ENCODE measurements at places on chromosomes 3 and 15. TPM values are rescaled to one million over a fixed set of nuclear protein-coding genes. Genes with fewer than 3 reads are reported as not detected.
A peak's percentile ranks its signal among the peaks of the same experiment; 100 is the strongest.

DNA sequence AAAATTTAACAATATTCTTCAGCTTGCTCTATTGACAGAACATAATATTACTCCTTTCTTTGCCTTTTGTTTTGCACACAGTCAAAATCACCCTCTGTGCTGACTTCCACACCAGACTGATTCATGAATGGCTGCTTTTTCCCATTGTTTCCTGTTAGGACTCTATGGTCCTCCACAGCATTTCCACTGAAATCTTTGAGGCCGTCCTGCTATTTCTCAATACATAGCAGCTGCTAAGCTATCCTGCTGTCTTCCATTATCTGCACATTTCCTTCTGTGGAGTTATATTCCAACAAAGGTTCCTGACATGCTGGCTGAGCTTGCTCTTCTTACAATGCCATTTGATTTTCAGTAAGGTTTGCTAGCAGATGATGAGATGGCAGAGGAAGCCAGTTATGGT is 153.3 kb downstream of the EPHA3 start:
- no peak for DNase-seq

GRCh38 chr3:70815817-70816216 is 503.4 kb upstream of the MDFIC2 start:
- no peak for DNase-seq

- DNase-seq, result no peak
These were observed 24.4 kb upstream of the COPG1 start for GRCh38 chr3:129224984-129225393.

DNA sequence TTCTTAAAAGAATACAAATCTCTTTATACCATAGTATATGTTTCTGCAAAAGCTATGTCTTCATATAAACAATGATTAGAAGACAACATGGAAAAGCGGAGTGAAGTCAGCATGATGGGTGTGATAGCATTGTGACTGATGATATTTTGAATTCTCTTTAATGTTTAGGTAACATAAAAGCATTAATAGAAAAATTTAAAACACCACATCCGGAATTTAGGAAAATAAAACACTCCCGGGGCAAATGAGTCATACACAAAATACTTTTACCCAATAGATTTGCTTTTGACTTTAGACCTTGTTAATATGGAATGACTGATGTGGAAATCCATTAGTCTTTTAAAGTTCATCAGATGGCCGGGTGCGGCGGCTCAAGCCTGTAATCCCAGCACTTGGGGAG is 134.7 kb downstream of the P3H2 start:
- no peak for DNase-seq

Gene FANCD2OS
- not detected for total RNA-seq

DNA sequence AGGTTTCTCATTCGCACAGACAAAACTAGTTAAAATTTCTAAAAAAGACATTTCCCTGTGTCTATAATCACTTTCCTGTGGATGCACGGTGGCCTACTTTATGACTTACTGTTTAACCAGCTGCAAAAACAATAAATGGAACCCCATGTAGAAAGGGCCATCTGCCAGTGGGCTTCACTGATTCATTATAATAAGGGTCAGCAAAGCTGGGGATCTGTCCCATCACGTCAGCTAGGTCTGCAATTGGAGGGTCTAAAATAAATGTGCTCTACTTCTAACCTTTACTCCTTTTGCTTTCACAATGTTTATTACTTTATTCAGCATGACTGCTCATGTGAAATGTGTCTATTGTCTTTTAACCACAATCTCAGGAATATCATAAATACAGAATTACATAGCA is 43.1 kb upstream of the NMD3 start:
- no peak for DNase-seq

GRCh38 chr15:69763831-69764230 is 311.2 kb downstream of the RPLP1 start:
- no peak for DNase-seq

DNA sequence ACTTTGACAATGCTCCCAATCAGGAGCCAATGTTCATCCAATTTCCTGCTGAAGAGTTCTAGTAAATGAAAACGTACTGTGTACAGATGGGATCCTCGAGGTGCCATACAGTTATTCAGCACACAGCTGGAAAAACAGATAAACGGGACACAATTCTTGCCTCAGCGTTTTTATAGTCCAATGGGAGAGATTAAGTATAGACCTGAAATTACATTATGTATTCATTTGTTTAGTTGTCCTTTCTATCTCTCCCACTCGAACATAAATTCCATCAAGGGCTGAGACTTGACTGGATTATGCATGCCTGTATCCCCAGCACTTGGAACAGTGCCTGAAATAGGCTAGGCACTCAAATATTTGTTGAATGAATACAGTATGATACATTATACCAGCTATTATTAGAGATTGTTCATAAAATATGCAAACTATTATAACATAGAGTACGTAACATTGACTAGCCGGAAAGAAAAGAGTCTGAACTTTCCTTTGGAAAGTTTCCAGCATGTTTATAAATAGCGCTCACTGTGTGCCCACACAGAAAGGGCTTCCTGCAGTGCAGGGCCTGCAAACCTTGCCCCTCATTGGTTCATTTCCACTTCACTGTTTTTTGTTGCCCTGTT is 27.4 kb upstream of the SNTN start:
- peak; percentile 8 for DNase-seq

DNA sequence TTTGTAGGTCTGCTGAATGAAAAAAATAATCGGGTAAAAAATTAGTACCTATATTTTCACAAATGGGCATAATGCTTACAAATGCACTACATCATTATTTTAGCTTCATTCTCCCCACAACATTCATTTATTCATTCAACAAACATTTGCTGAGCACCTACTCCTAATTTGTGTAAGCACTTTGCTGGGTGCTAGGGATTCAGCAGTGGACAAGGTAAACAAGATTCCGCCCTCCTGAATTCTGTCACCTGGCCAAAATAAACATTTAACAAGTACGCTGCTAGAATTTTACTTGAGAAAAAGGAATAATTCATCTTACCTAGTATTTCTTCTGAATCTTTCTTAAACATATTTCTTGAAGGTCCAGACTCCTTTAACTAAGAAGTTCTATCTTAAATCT is 72.1 kb downstream of the TIGIT start:
- no peak for DNase-seq

DNA sequence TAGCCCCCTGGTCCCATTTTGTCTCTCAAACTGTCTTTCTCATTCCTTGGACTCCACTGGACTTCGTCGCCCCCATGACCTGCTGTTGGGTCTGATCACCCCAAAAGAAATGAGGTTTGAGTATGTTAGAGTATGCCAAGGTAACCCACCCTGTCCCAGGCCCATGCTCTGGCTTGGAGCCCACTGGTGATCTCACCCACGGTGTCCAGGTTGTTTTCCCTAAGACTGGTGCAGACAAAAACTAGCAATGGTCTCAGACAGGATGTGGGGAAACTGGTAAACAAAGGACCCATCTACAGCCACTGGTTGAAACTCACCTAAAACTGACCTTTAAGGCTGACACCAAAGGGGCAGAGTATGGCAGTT is 38.9 kb downstream of the EFCAB12 start:
- no peak for DNase-seq

Gene TNNC1
- total RNA-seq, result 68.4 TPM

DNA sequence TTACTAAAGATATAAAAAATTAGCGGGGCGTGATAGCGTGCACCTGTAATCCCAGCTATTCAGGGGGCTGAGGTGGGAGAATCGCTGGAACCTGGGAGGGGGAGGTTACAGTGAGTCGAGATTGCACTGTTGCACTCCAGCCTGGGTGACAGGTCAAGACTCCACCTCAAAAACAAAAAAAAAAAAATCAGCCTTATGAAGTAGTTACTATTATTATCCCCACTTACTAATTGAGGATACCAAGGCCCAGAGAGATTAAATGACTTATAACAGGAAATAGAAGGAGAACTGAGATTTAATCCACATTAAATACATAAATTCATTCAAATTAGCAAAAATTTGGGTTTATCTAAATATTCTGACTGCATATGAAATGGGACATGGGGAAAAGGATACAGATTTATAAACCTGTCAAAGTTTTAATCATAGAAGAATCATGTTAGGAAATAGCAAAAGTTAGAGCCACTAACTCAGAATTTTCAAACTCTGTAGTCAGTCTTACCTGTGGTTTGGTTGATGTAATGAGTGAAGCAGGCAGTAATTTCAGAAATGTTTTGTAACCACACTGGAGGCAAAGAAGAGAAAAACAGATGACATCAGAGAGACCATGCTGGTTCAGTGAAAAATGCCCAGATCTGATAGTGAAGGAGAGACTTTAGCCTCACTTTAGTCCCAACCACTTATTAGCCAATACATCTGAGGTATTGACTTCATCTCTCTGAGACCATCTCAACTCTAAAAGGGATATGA is 25.0 kb upstream of the ACAP2 start:
- no peak for DNase-seq

DNA sequence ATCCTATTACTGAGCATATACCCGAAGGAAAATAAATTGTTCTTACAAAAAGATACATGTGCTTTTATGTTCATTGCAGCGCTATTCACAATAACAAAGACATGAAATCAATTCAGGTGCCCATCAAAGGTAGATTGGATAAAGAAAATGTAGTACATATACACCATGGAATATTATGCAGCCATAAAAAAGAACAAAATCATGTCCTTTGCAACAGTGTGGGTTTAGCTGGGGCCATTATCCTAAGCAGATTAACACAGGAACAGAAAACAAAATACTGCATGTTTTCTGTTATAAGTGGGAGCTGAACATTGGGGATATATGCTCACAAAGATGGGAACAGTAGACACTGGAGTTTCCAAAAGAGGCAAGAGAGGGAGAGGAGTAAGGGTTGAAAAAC is 42.5 kb downstream of the SGO1 start:
- DNase-seq, result no peak

DNA sequence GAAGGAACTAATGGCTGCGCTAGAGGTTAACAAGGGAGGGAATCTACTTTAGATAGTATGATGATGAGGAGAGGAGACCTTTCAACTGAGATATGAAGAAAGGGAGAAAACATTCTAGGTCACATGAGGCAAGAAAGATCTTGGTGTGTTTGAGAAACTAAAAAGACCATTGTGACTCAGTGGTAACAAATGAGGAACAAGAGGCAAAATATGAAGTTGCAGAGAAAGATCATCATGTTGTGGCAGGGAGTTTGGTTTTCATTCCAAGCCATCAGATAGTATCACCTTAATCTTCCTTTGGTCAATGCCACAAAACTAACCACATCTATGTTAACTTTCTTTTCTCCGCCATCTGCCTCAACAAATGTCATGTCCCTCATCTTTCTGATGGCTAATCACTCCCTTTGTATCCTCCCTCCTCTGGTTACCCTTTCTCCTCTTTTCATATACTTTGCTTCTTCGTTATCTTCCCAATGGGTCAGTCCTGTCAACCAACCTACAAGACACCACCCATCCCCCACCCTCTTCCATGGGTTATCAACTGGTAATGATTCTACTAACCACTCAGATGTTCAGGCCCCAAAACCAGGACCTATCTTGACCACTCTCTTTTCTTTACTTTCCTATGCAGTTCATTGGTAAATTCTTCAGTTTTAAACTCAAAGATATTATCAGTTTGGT is 2.4 kb upstream of the PDCD6IP start:
- no peak for DNase-seq

Gene GPR160
- total RNA-seq, result 25.9 TPM

Gene DUSP7
- total RNA-seq, result 8.2 TPM

Gene GREM1
- 8.7 TPM for total RNA-seq

GRCh38 chr15:78392430-78392829 is 45.6 kb upstream of the IREB2 start:
- no peak for DNase-seq

DNA sequence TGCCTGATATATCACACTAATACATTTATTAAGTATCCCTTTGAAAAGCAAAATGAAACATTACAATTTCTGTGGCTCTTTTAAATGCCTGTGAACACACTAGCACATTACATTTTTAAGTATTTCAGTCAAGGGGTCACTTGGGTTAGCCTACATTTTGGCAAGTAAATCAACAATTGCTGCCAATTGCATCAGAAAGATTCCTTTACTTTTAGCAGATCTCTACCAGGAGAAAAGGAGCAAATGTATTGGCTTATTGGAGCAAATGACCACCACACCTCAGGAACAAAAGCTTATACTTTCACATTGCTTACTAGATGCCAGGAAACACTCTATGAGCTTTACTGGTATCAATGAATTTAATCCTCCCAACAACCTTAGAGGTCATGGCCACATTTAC is 947.1 kb downstream of the FHIT start:
- no peak for DNase-seq

DNA sequence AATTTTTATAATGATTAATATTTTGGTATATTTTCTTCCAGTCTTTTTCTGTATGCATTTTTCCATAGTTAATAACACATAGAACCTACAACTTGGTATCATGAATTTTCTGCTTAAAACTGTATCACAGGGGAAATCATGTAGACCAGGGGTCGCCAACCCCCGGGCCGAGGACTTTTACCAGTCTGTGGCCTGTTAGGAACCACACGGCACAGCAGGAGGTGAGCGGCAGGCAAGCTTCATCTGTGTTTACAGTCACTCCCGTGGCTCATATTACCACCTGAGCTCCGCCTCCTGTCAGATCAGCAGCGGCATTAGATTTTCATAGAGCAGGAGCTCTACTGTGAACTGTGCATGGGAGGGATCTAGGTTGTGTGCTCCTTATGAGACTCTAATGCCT is 54.7 kb downstream of the RPL22L1 start:
- DNase-seq, result no peak

DNA sequence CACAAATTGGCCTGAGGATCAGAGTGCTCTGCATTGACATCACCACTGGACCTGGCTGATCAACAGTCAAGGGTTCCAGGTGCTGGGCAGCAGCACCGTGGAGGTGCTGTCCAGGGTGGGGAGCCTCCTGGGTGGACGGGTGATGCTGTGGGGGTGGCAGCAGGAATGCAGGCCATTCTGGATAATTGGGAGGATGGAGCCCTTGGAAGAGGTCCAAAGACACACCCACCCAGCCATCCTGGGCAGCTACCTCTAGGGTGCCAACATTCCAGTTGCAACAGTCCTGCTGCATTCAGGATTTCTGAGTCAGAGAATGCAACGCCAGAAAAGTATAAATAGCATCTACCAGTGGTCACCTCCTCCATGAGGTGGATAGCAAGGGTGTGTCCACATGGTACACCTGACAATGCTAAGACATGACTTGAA is 26.8 kb downstream of the STARD5 start:
- no peak for DNase-seq

DNA sequence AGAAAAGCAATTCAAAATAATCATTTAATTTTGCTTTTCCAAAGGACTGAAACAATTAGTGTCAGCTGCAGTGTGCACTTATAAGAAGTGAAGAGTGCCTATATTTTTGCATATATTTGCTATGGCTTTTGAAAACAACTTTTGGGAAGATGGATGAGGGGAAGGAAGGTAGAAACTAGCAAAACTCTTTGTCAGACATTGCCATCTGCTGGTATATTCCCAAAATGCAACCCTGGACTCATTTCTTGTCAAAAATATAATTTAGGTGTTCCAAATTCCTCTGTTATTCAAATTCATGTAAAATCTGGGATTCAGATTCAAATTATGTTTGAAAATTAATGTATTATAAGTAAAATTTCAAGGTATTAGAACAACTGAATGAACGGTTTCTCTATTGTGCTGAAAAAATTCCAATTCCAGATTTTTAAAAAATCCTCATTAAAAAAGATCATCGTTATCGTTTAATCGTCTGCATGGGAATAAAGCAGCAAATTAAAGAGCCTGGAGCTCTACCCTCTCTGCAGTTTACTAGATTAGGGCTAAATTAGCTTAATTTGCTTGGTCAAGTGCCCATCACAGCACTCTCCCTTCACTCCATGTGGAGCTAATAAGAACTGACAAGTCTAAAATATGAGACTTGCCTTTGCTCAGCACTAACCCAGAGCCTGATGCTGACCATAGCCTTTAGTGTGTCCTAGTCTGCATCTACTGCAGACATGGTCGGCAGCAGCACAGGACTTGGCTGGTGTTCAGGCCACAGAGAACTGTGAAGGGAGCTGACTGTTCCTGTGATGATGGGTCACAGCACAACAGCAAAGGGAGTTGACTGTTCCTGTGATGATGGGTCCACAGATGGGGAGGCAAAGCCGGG is 67.9 kb upstream of the MITF start:
- DNase-seq, result peak; percentile 39
